ENCODE measurements at places on chromosomes 1 and 21.

GRCh38 chr1:88877382-88877825 is 14.0 kb downstream of the GTF2B start:
- no peak for DNase-seq

DNA sequence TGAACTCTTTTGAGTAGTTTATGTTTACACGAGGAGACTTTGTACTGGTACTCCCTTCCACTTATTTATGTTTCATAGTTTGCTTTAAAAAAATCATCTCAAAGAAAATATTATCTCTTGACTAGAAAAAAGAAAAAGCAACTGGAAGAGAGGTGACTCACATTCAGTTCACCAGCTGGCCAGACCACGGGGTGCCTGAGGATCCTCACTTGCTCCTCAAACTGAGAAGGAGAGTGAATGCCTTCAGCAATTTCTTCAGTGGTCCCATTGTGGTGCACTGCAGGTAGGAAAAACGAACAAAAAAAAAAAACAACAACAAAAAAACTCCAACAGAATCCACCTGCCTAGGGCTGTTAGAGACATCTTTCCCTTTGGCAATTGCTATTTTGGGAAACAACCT is 102.9 kb downstream of the PTPRC start:
- no peak for DNase-seq

- DNase-seq, result no peak
Observed at GRCh38 chr1:225961659-225962439, 20.8 kb upstream of the LEFTY2 start.

DNA sequence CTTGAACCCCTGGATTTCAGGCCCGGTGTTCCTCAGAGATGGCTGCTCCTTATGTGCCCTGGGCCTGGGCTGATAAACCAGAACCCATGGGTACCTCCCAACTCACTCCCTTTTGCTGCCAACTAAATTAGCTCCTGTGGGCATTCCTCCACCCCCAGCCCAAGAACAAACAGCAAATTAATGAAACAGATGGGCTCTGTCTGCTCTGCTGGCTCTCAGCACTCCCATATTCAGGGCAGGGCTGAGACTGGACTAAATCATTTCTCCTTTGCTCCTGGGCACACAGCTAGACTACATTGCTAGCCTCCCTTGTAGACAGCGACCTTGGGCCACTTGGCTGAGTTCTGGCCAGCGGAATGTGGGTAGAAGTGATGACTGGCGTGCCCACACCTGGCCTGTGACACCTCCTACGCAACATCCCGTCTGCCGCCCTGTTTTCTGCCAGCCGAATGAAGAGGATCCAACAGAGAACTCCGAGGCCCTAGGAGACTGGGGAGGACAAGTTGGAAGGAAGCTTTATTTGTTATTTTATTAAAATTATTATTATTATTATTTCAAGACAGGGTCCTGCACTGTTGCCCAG is 101.9 kb upstream of the DISP3 start:
- DNase-seq, result no peak

DNA sequence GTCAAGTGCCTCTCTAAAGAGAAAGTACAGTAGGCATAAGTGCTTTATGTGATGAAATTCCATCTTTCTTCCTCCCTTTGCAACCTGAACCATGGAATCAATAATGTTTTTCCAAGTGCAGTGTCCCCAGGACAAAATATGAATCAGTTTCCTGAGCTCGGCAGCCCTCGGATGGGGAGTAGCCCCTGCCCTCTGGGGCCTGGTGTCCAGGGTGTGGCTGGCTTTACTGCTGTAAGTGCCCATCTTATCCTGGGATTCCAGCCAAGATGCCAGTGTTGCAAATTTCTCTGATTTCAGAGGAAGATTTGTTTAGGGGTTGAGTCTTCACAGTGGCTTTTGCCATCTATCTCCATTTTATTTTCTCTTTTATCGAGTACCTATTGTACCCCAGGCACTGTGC is 40.5 kb upstream of the SRP9 start:
- no peak for DNase-seq

- DNase-seq, result peak; percentile 56
Observed at GRCh38 chr1:198935306-198935921, 296.6 kb downstream of the PTPRC start.

DNA sequence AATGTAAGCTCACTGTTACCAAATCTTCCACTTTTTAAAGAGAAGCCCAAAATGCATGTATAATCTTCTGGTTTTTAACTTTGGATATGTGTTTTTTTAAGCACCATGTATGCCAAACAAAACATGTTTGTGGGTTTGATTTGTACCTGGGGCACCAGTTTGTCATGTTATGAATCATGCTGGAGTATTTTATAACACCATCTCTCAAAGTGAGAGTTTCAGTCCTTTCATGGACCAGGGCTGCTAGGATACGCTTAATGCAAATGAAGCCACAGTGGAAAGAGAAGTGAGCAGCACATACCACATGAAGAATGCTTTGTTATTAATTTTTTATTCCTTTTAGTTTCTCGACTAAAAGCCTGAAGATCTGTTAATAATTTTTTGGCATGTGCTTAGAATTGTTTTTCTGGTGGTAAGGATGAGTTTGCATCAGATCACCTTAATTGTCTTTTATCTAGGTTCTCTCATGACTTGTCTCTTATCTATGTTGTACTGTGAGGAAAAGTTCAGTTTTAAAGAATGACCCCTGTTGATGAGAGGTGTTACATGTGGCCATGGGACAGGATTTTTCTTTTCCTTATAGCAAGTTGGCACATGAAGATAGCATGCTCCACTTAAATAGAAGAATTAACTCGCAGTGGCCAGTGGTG is 2.0 kb upstream of the RABGAP1L start:
- no peak for DNase-seq

DNA sequence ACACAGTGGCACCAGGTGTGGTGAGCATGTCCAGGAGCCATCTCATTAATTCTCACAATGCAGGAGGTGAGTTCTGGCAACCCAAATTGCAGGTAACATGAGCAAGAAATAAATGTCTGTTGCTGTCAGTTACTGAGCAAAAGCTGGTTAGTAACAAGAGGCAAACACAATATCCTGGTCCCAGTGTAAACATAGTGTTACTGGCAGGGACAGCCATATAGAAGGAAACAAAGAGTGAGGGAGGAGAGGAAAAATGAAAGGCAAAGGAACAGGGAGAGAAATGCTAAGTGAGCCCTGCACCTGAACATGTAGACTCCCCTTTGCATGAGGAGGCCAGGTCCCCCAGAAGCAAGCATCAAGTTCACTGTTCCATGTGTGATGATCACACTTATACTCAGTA is 203.6 kb downstream of the TRABD2B start:
- DNase-seq, result no peak

- no peak for DNase-seq
Observed at GRCh38 chr1:221801773-221802516, 60.1 kb upstream of the DUSP10 start.

DNA sequence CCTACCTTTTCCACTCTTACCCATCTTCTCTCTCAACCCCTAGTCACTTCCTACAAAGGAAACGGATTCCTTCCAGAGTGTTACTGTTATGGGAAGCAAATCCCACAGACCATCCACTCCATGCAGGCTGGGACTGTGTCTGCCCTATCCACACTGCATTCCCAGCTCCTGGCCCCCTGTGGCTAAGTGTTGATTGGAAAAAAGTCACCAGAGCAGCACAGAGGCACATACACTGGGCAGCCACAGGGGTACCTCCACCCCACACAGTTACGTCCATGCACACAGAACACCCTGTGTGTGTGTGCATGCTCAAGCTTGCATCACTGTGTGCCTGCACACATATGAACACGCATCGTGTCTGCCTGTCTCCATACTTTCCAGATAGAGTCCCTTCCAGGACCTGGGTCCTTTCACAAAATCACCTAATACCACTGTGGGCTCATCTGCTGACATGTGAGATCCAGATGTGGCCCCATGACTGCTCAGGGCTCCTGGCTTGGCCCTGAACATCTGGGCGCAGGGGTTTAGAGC is 4.2 kb upstream of the SERINC2 start:
- no peak for DNase-seq

GRCh38 chr1:99580451-99580850 is 65.5 kb upstream of the PALMD start:
- no peak for DNase-seq

All from stimulated activated CD4-positive, alpha-beta T cell treated with anti-CD3 and anti-CD28 coated beads, Interleukin-12 subunit alpha, Interleukin-12 subunit beta, amount 100 ng/mL, for 4 hours (primary cell).